Regular cardiac myocyte (primary cell): ENCODE measurements at places on chromosomes 5 and 9. TPM values are rescaled to one million over a fixed set of nuclear protein-coding genes. Genes with fewer than 3 reads are reported as not detected.

CATSPER3 gene
- 0.38 TPM in 1 of 2 replicates, not detected in the other for total RNA-seq

GPR150 gene
- total RNA-seq, result 0.96 and 2.5 TPM in 2 replicates

PCDHGC4 gene
- total RNA-seq, result 0.77 and 1.1 TPM in 2 replicates

SMIM3 gene
- 123 and 182 TPM in 2 replicates for total RNA-seq

LHX6 gene
- under 0.01 TPM in 2 replicates for total RNA-seq
